Right ventricle myocardium superior (tissue), 1 donor: ENCODE measurements at places on chromosomes 3 and 15. TPM values are rescaled to one million over a fixed set of nuclear protein-coding genes. Genes with fewer than 3 reads are reported as not detected.

DNA sequence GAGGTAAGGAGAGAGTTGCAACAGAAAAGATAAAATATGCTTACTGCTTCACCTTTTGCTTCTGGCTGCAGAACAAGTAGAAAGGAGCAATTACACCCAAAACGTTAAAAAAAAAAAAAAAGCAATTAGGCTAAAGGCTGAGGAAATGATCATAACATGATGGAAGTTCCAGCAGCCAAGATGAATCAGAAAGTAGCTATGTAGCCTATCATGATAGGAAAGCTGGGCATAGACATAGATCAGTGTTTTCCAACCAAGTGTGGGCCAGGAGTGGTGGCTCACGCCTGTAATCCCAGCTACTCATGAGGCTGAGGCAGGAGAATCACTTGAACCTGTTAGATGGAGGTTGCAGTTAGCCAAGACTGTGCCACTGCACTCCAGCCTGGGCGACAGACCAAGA lies 52.6 kb downstream of the AGTR1 start:
- DNase-seq: no peak

DNA sequence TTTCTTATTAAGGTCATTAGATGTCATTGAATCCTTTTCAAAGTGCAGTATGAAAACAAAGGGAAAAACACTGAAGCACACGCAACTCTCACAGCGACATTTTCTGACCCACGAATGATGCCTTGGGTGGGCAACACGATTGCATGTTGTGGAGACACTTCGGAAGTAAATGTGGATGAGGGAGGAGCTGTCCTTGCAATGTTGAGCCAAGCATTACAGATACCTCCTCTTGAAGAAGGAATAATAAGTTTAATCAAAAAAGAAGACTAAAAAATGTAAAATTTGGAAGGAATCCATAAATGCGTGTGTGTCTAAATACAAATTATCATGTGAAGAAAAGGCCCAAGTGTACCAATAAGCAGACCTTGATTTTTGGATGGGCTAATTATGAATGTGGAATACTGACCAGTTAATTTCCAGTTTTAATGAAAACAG lies 16.9 kb downstream of the THBS1 start:
- no peak for DNase-seq

DAZL gene
- not detected for total RNA-seq

GRCh38 chr3:152176998-152177397 lies 91.7 kb upstream of the MBNL1 start:
- no peak for DNase-seq

ITPKA gene
- 2.6 TPM for total RNA-seq

RASGRP1 gene
- total RNA-seq: 0.11 TPM

ATP13A4 gene
- total RNA-seq: 0.11 TPM

DISP2 gene
- 5.9 TPM for total RNA-seq

CPOX gene
- 11.5 TPM for total RNA-seq

GPR160 gene
- total RNA-seq: 0.54 TPM
